CD4-positive, alpha-beta T cell treated with Interleukin-10 for 1 hour (primary cell): ENCODE measurements at places on chromosomes 4 and X.

- peak; percentile 83 for DNase-seq
These were observed 139.5 kb downstream of the SH3KBP1 start for GRCh38 chrX:19747652-19748610.

- no peak for DNase-seq
These were observed 37.9 kb downstream of the ACOX3 start for GRCh38 chr4:8402640-8403039.

DNA sequence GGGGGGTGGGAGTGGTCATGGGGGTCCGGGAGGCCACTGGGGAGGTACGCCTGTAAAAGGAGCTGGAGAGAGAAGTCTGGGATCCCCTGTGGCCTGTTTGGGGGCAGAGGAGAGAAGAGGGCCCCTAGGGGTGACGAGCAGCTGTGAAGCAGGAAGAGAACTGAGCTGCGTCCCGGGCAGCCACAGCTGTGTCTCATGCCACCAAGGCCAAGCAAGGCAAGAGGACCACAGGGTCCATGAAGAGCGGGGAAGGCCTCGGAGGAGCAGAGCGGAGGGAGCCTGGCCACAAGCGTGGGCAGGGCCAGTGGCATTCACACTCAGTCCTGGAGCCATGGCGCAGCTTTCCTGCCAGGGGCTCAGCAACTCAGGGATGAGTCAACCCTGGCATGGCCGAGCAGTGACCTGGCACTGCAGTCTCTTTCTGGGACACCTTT is 13.6 kb upstream of the NAT8L start:
- DNase-seq: no peak

GRCh38 chrX:22378296-22378695 is 105.6 kb downstream of the CBLL2 start:
- DNase-seq: no peak

DNA sequence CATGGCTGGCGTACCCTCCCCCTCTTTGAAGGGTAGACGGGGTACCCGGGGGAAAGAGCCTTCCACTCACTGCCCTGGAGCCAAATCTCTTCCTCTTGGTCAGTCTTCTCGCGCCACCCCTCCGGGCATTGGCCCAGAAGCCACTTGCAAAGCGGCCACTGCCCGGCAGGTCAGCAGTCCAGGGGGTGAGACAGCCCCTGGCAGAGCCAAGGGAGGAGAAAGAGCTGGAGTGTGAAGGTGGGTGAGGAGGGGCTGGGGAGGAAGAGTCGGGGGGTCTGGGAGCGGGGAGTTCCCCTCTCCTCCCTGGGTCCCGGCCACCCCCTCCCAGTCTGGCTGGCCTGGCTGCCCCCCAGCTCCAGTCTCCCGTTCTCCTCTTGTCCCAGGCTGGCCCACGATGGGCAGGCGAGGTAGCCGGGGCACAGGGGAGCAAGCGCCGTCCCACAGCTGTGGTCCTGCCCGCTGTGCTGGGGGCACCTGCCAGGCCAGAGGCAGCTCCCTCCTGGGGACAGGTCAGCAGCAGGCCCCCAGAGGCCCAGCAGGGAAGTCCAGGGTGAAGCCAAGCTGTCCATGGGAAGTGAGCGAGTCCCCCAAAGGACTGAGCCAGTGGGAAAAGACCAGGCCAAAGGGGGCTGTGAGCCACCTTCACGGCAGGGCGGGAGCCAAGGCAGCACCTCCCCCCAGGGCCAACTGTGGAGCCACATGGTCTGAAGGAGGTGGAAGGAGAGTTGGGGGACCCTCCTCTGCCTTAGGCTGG is 21.6 kb upstream of the DUSP9 start:
- no peak for DNase-seq

- no peak for DNase-seq
These were observed 37.7 kb downstream of the NBDY start for GRCh38 chrX:56766554-56767347.
